PC-9 (cell line): ENCODE measurements at places on chromosomes 5 and 9. TPM values are rescaled to one million over a fixed set of nuclear protein-coding genes. Genes with fewer than 3 reads are reported as not detected.

GRCh38 chr9:4144869-4145268, 155.0 kb downstream of the GLIS3 start:
- H3K4me1 ChIP-seq, result no peaks in the 10 kb centered on the region
- no peak for DNase-seq
- no peak overlapping the region for H3K27ac ChIP-seq
- no peaks in the 10 kb centered on the region for H3K27me3 ChIP-seq
- H3K36me3 ChIP-seq, result no peaks in the 10 kb centered on the region
- H3K4me3 ChIP-seq, result no peak overlapping the region

GRCh38 chr5:172065431-172066065, 59.1 kb upstream of the FBXW11 start:
- no peaks in the 10 kb centered on the region for H3K4me1 ChIP-seq
- no peaks in the 10 kb centered on the region for H3K36me3 ChIP-seq
- H3K27me3 ChIP-seq, result no peaks in the 10 kb centered on the region
- no peak overlapping the region for H3K4me3 ChIP-seq
- peak; percentile 20 for DNase-seq

DNA sequence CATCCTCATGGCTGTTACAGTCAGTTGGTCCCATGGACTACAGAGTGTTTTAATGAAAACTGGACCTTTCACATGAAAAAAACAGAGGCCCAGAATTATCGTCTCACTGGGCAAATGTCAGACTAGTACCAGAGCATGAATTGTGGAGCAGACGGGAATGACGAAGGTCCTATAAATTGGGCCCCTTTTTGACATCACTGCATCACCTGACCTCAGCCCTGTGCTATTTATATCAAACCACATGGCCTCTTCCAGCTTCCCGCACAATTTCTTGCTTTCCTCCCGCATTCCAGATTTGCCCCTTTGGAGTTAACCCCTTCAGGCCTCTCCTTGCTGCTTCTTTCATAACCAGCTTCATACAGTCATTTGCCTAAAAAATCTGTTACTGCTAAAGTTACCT, 301.7 kb downstream of the ATPSCKMT start:
- no peak overlapping the region for H3K4me3 ChIP-seq
- H3K4me1 ChIP-seq, result peaks cover 15% of the 10 kb centered on the region
- no peaks in the 10 kb centered on the region for H3K27me3 ChIP-seq
- no peak for DNase-seq

DNA sequence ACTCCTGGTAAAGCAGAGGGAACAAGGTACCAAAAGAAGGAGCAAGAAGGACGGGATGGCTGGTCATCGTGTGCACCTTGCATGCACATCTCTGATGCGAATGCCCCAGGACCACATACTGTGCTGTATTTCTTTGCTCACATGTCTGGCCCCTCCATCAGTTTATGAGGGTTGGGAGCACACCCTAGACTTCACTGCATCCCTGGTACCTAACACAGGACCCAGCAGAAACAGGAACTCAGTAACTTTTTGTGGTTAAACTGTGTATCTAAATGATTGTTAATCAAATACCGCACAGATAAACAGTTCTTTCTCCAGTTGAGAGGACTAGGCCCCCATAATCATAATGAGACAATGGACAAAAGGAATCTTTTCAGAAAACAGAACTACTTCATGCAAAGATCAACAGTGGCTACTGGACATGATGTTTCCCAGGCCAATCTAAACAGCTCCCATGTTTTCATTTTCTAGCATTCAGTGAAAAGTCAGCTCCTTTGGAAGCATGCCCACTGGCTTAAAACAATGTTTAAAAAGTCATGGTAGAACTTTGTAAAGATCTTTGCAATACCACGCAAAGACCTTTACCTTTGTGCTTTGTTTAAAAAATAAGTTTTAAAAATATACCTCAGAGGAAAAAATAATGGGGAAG, 55.5 kb upstream of the IFNK start:
- H3K4me1 ChIP-seq, result no peaks in the 10 kb centered on the region
- no peaks in the 10 kb centered on the region for H3K27me3 ChIP-seq
- H3K27ac ChIP-seq, result no peak overlapping the region
- no peak for DNase-seq

DNA sequence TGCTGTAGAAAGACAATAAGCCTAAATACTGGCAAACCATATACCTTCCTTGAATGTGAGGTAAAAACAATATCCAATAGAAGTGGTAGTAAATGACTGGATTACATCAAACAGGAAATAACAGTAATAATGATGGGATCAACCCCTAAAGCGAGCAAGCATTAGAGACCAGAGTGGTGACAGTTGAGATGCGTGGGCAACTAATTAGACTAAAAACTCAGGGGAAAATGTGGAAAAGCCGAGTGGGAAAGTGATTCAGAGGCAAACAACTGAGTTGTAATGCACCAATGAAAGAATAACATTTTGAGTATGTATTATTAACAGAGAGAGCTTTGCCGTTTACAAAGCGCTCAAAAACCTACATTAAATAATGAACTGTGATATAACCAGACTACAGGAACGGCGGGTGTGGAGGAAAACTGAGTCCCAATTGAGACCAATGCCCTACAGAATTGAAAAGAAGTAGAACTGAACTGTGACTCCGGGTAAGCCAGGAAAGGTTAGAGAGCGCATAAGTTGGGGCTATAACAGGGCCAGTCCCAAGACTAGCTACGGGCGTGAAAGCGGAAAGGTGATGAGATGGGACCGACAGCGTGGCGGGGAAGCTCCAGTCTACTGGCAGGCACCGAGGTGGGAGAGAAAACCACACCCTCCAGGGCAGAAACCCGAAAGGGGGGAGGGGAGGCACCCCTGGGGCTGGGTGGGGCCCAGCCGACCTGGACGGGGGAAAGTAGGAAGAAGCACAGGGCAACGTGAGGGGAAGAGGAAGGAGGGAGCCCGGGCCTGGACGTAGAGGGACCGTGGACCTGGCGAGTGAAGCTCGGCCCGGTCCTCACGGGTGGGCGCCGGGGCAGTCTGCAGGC, 592 bp downstream of the UBAP2 start:
- peak overlapping the region; percentile 69 for H3K4me3 ChIP-seq
- H3K36me3 ChIP-seq, result no peaks in the 10 kb centered on the region
- DNase-seq, result peak; percentile 35
- H3K27me3 ChIP-seq, result no peaks in the 10 kb centered on the region
- H3K27ac ChIP-seq, result peak overlapping the region; percentile 90
- H3K4me1 ChIP-seq, result peaks cover 20% of the 10 kb centered on the region

DNA sequence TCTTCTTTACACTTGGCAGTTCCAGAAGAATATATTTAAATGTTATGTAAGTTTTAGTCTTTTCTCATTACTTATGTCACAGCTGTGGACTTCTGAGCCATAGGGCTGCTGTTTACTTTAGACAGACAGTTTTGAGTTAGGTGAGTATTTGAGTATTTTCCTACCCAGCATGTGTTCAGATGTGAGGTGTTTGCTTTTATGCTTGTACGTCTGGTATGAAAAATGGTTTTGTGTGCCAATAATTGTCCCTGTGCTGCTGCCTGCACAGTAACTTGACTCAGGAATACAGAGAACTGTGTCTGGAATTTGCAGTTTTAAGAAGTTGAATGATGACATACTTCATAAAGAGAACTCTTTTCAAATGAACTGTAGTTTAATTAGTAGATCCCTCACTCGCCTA, 20.8 kb downstream of the MEGF10 start:
- 0 out of 2 replicates have a peak, but pooled peaks cover 3% of the 10 kb centered on the region for H3K4me1 ChIP-seq
- DNase-seq, result no peak
- H3K4me3 ChIP-seq, result no peak overlapping the region
- H3K27ac ChIP-seq, result no peak overlapping the region

- no peak within 1 kb of the TSS for H3K27ac ChIP-seq
- no peak within 1 kb of the TSS for H3K4me3 ChIP-seq
- no peaks in the 10 kb centered on the region for H3K27me3 ChIP-seq
- peaks cover 38% of the 10 kb centered on the region for H3K4me1 ChIP-seq
Observed at GRCh38 chr5:35856765-35857351, at the start of gene IL7R. TSS of gene IL7R (plus strand) at chr5:35856891. CDS start at chr5:35856978, 87 bp downstream.

DNA sequence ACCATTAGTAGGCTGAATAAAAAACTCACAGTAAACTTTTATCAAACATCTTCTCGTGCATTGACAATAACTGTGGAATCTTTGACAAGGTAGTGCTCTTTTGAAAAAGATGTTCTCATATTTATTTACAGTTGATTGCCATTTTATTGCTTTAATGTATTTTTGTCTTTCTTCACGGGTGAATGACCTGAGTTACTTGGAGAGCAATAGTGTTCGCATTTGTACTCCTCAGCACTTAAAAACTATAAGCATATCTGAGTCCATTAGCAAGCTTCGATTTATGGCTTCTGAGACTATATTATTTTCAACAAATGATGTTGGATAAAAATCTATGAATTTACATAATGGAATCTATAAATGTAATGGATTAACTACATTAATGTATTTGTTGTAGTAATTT, 1012.3 kb downstream of the CDH9 start:
- no peak overlapping the region for H3K4me3 ChIP-seq
- no peaks in the 10 kb centered on the region for H3K27me3 ChIP-seq
- DNase-seq, result no peak
- no peaks in the 10 kb centered on the region for H3K4me1 ChIP-seq

- H3K36me3 ChIP-seq, result no peaks in the 10 kb centered on the region
- no peak for DNase-seq
- H3K4me3 ChIP-seq, result no peak overlapping the region
- no peaks in the 10 kb centered on the region for H3K4me1 ChIP-seq
Observed at GRCh38 chr5:116872986-116873385, 298.4 kb upstream of the SEMA6A start.

DNA sequence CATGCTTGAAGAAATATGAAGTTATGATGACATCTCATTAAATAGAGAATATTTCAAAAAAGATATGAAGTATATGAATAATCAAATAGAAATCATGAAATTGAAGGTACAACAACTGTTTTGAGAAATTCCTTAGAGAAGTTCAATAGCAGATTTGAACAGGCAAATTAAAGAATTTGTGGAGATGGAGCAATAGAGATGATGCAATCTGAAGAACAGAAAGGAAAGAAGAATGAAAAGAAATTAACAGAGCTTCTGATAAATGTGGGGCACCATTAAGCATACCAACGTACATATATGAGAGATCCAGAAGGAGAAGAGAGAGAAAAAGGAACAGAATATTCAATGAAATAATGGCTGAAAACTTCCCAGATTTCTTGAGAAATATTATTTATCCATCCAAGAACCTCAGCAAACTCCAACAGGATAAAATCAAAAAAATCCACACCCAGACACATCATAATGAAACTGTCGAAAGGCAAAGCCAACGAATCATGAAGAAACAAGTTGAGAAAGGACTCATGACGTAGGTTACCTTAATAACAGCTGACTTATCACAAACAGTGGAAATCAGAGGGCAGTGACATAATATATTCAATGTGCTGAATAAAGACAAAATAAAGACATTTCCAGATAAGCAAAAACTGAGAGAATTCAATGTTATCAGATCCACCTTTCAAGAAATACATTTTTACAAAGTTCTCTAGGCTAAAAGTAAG, 297.2 kb upstream of the TARS1 start:
- H3K4me1 ChIP-seq, result peaks cover 24% of the 10 kb centered on the region
- H3K4me3 ChIP-seq, result no peak overlapping the region

DNA sequence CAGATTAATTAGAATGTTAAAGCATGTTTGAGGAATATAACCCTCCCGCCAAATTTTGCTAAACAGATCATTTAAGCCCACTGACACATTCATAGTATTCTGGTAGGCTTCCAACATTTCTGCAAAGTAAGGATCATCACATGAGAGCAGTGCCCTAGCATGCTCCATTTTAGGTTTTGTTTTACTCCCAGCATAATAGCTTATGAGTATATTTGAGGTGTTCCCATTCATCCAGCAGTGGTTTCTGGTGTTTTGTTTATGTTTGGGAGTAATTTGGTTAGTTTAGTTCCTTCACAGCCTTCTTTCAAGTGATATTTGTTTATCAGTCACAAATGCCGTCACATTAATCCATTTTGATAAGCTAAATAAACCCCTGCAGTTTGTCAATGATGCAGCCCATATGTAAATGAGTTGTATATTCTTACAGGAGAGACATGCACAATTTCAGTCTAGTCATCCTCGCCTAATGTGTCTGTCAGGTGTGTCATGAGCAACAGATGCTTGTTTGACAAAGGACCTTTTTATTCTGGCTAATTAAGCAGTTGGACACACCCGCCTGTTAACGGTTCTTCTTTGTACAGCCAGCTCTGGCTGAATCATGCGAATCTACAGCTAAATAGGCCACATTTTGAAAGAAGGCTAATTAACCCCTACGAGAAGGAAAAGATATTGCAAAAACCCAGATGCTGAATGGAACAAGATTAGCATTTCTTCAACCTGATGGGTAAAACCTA, 124.4 kb downstream of the RFX3 start:
- no peak for DNase-seq
- H3K4me3 ChIP-seq, result no peak overlapping the region
- no peaks in the 10 kb centered on the region for H3K36me3 ChIP-seq
- H3K27me3 ChIP-seq, result no peaks in the 10 kb centered on the region
- no peaks in the 10 kb centered on the region for H3K4me1 ChIP-seq
- H3K27ac ChIP-seq, result no peak overlapping the region

DNA sequence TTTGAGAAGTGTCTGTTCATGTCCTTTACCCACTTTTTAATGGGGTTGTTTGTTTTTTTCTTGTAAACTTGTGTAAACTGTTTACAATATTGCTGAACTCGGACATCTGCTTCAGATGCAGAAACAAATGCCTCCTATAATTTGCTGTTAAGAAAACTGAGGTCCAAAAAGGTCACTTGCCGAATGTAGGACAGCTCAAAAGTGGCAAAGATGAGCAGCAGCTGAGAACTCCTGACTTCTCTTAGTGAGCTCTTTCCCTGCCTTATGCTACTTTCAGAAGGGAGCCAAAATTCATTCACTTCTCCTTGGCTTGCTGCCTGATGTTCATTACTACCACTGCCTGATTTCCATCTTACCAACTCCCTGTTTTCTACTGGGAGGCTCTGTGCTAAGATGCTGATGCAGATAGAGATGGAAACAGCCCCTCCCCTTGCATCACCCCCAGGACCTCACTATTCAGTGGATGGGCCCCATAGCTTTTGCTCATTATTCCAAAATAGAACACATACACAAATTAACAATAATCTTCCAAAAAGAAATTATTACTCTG, 60.1 kb downstream of the SEMA6A start:
- no peak overlapping the region for H3K4me3 ChIP-seq
- H3K4me1 ChIP-seq, result no peaks in the 10 kb centered on the region
- H3K27me3 ChIP-seq, result peaks cover 37% of the 10 kb centered on the region
- no peak overlapping the region for H3K27ac ChIP-seq

Gene UAP1L1
- 9.9 and 14.7 TPM in 2 replicates for total RNA-seq

Gene TAF11L10
- not detected in 2 replicates for total RNA-seq

Gene SGCD
- not detected in 2 replicates for total RNA-seq

Gene LCP2
- not detected in 2 replicates for total RNA-seq

Gene ARL14EPL
- 0.37 TPM in 1 of 2 replicates, not detected in the other for total RNA-seq

Gene EFNA5
- 38.0 and 42.7 TPM in 2 replicates for total RNA-seq

Gene NDUFAF2
- total RNA-seq, result 20.7 and 42.7 TPM in 2 replicates
